ENCODE measurements at places on chromosomes 16 and 17. TPM values are rescaled to one million over a fixed set of nuclear protein-coding genes. Genes with fewer than 3 reads are reported as not detected.

Gene CDR2L
- total RNA-seq, result 12.2 TPM

Gene IQCK
- total RNA-seq, result 4.6 TPM

Gene LLGL1
- total RNA-seq, result 32.2 TPM

Gene GDPD1
- total RNA-seq, result 1.5 TPM

Data from fibroblast of lung (primary cell).